ENCODE measurements at places on chromosomes 12 and 14. TPM values are rescaled to one million over a fixed set of nuclear protein-coding genes. Genes with fewer than 3 reads are reported as not detected.

Gene KLRK1
- 2.3 TPM for total RNA-seq

Gene ESR2
- 0.29 TPM for total RNA-seq

Gene HOXC10
- total RNA-seq, result not detected

Gene LIN52
- total RNA-seq, result 9.5 TPM

GRCh38 chr12:100793182-100793581, 1.4 kb upstream of the ANO4 start:
- no peak overlapping the region for H3K4me3 ChIP-seq
- peaks cover 5% of the 10 kb centered on the region for H3K4me1 ChIP-seq
- H3K36me3 ChIP-seq, result peaks cover under 1% of the 10 kb centered on the region

DNA sequence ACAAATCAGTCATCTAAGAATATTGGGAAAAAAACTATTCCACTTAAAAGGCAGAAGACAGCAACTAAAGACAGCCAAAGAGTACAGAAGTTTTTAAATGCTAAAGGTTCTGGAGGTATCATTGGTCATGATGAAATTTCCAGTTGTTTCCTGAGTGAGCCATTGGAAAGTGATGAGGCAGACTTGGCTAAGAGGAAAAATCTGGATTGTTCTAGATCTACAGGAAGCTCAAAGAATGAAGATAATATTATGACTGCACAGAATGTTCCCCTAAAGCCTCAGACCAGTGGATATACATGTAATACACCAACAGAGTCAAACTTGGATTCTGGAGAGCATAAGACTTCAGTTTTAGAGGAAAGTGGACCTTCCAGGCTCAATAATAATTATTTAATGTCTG, 22.8 kb downstream of the GALNT4 start:
- no peak overlapping the region for H3K27ac ChIP-seq
- no peak for DNase-seq
- peaks cover 12% of the 10 kb centered on the region for H3K4me1 ChIP-seq

- no peak overlapping the region for H3K27ac ChIP-seq
- no peak for DNase-seq
- no peaks in the 10 kb centered on the region for H3K36me3 ChIP-seq
Measured at GRCh38 chr12:124626971-124627411, 59.6 kb upstream of the NCOR2 start.

- no peaks in the 10 kb centered on the region for H3K36me3 ChIP-seq
- H3K27ac ChIP-seq, result no peak overlapping the region
- H3K27me3 ChIP-seq, result no peaks in the 10 kb centered on the region
- H3K4me3 ChIP-seq, result no peak overlapping the region
- H3K4me1 ChIP-seq, result peaks cover 29% of the 10 kb centered on the region
- DNase-seq, result no peak
Measured at GRCh38 chr14:61501714-61502458, 180.5 kb downstream of the PRKCH start.

DNA sequence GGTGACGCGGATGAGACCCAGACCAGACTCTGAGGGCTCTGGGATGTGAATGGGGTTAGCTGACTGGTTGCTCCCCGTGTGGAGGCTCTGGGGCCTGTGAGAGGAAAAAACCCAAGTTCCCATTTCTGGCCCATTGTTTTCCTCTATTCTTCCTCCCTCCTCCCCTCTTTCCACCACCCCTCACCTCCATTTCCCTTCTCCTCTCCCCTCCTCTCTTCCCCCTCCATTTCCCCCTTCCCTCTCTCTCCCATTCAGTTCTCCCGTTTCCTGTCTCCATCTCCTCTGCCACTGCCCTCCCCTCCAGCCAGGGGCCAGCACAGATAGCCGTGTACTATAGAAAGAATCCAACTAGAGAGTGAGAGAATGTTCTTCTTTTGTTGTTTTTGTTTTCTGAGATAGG, 12.6 kb upstream of the PRPH start:
- no peaks in the 10 kb centered on the region for H3K27me3 ChIP-seq
- H3K36me3 ChIP-seq, result peaks cover 7% of the 10 kb centered on the region
- H3K4me1 ChIP-seq, result peaks cover 12% of the 10 kb centered on the region
- DNase-seq, result no peak
- no peak overlapping the region for H3K4me3 ChIP-seq

DNA sequence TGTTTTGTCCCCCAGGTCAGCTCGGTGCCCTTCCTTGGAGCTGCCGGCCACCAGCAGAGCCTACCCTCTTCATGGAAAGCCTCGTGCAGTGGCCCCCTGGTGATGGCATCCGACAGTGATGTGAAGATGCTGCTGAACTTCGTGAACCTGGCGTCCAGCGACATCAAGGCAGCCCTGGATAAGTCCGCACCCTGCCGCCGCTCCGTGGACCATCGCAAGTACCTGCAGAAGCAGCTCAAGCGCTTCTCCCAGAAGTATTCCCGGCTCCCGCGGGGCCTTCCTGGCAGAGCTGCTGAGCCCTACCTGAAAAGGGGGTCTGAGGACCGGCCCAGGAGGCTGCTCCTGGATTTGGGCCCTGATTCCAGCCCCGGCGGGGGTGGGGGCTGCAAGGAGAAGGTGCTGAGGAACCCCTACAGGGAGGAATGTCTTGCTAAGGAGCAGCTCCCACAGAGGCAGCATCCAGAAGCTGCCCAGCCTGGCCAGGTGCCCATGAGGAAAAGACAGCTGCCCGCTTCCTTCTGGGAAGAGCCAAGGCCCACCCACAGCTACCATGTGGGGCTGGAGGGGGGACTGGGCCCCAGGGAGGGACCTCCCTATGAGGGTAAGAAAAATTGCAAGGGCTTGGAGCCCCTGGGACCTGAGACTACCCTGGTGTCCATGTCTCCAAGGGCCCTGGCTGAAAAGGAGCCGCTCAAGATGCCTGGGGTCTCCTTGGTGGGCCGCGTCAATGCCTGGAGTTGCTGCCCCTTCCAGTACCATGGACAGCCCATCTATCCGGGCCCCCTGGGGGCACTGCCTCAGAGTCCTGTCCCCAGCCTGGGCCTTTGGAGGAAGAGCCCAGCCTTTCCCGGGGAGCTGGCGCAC, 1.3 kb downstream of the FAM181A start:
- no peak for DNase-seq
- H3K27ac ChIP-seq, result no peak overlapping the region
- H3K4me1 ChIP-seq, result no peaks in the 10 kb centered on the region
- H3K27me3 ChIP-seq, result no peaks in the 10 kb centered on the region
- H3K36me3 ChIP-seq, result no peaks in the 10 kb centered on the region

GRCh38 chr12:49671031-49671765, 36.0 kb downstream of the FMNL3 start:
- no peak overlapping the region for H3K4me3 ChIP-seq
- no peaks in the 10 kb centered on the region for H3K4me1 ChIP-seq
- H3K36me3 ChIP-seq, result peaks cover 4% of the 10 kb centered on the region
- no peak for DNase-seq
- H3K27me3 ChIP-seq, result peaks cover 13% of the 10 kb centered on the region

GRCh38 chr14:93064411-93065271, 51.1 kb downstream of the ITPK1 start:
- H3K4me3 ChIP-seq, result no peak overlapping the region
- no peak overlapping the region for H3K27ac ChIP-seq
- H3K4me1 ChIP-seq, result peaks cover 16% of the 10 kb centered on the region
- DNase-seq, result no peak
- no peaks in the 10 kb centered on the region for H3K27me3 ChIP-seq

DNA sequence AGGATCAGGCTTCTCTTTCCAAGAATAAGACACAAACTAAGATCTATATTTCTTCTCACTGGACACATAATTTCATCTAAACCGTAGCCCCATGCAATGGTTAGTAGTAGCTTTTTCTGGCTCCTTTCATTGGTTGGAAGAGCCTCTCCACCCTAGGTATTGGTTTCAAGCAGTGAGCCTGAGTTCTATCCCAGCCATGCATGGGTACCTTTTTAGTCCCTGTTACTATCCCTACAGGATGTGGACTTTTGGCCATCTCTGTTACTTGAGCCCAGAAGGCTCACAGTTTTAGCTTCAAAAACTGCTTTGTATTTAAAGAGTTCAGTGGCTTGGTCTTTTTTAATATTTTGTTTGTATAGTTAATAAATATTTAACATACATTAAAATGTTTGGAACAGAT, 16.1 kb downstream of the PPM1A start:
- H3K27me3 ChIP-seq, result no peaks in the 10 kb centered on the region
- no peak overlapping the region for H3K4me3 ChIP-seq
- DNase-seq, result no peak
- H3K4me1 ChIP-seq, result peaks cover 6% of the 10 kb centered on the region

GRCh38 chr12:14931359-14931758, 7.0 kb downstream of the ERP27 start:
- H3K36me3 ChIP-seq, result no peaks in the 10 kb centered on the region
- DNase-seq, result no peak
- no peak overlapping the region for H3K4me3 ChIP-seq
- H3K27me3 ChIP-seq, result no peaks in the 10 kb centered on the region
- H3K4me1 ChIP-seq, result no peaks in the 10 kb centered on the region

Data from MCF 10A (cell line).